Activated CD4-positive, alpha-beta T cell treated with anti-CD3 and anti-CD28 coated beads, Interleukin-2, Interleukin-4, amounts not matched to agents 100 ng/mL and 50 ng/mL, durations not matched to agents 16 hours and 8 hours (primary cell): ENCODE measurements at places on chromosomes 2 and 18.
A peak's percentile ranks its signal among the peaks of the same experiment; 100 is the strongest.

DNA sequence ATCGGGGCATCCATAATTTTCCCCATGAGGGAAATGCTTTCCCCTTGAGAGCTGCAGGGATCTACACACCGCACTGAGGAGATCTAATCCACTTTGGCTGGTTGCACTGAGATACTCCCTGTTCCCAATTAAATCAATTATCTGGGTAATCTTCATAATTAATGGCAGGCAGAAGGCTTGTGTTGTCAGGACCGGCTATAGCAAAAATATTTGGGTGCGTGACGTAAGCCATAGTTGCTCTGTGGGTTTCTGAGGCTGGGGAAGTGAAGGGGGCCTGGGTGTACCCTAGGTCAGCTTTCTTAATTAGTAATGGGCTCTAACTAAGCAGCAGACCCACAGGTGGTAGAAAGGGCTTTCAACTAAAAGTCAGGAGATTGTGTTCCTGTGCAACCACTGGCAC is 62.8 kb upstream of the UPP2 start:
- no peak for DNase-seq

- no peak for DNase-seq
These were observed 44.0 kb downstream of the GYPC start for GRCh38 chr2:126699716-126700581.

DNA sequence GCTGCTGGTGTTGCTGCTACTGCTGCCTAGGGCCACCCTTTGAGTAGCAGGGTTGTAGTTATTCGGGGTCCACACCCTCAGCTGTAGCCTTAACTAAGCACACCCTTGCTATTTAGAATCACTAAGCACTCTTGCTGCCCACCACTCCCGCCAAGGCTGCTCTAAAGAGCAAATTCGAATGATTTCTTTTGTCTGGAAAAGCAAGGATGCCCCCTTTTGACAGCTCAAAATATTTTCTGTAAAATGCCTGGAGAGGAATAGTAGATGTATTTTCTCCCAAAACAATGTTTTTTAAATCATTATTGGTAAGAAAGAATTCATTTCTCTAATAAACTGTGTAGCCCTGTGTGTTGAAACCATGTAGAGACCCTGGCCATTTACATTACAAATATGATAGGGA is 80.8 kb upstream of the PAPOLG start:
- DNase-seq = no peak

- peak; percentile 54 for DNase-seq
These were observed 1.7 kb downstream of the RBMS1 start for GRCh38 chr2:160491911-160492371.

DNA sequence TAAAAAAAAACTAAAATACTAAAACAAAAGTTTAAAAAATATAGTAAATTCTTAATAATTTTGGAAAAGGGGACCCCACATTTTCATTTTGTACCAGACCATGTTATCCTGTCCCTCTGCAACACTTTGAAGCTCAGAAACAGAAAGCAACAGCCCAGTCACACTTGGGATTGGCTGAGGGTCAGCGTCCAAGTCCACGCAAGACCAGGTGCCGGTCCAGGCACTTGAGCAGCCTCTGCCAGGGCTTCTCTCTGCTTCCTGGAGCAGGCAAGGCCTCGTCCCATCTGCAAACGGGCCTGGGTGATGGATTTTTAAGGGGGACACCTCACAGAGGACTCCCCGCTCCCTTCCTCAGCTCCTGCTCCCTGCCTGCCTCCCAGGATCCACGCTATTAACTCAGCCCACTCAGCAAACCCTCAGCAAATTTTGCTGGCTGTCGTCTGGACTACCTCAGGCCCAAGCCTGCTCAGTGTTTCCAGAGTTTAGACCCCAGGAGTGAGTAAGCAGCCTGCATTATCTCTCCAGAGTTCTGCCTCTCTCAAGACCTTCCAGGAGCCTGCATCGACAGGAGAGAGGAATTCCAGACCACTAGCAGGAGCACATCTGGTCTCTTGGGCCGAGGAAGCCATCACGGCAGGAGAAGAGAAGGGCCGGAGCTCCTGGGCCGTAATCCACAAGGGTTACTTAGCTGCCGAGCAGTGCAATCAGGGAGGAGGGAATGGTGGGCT is 88.7 kb upstream of the STPG4 start:
- DNase-seq = no peak

DNA sequence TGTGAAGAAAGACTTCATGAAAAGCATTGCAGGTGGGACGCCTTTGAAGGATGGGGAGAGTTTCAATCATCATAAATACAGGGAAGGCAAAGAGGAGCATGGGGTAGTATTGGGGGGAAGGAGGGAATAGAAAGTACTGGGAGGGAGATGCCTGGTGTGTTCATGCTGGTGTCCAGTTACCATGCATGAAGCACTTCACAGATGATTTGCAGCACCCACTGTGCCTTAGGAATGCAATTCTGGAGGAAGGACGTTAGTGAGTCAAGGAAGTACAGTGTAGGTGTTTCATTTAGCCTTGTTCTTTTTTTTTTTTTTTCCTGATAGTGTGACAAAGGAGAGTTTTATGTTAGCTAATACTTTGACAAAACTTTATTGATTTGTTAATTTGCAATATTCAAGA is 36.8 kb downstream of the ADAM23 start:
- no peak for DNase-seq

GRCh38 chr18:26549263-26550094 is 1.1 kb upstream of the KCTD1 start:
- DNase-seq = no peak

- no peak for DNase-seq
These were observed 74.2 kb upstream of the GALNT3 start for GRCh38 chr2:165868211-165868610.

DNA sequence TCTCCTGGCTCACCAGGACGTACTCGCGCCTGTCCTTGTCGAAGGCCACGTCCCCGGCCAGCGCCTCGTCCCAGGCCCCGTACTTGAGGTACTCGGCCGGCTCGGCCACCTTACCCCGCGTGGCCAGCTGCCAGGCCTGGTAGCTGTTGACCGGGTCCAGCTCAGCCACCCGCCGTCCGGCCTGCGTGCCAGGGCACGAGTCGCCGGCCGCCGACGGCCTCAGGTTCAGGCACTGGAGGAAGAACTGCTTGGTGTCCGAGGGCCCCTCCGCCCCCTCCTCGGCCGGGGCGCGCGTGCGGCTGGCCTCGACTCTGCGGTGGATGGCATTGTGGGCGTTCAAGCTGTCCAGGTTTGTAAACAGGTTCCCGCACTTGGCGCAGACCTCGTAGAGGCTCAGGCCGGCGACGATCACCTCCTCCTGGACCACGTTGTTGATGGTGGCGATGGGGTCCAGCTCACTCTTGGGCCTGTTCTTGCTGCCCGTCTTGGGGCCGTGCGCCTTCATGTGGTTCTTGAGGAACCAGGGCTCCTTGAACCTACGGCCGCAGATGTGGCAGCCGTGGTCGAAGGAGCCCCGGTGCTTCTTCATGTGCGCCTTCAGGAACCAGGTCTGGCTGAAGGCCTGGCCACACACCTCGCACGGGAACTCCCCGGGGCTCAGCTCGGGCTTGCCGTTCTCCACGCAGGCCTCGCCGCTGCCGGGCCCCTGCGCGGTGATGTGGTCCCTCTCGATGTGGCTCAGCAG is 53.2 kb downstream of the ZNF516 start:
- DNase-seq = no peak

DNA sequence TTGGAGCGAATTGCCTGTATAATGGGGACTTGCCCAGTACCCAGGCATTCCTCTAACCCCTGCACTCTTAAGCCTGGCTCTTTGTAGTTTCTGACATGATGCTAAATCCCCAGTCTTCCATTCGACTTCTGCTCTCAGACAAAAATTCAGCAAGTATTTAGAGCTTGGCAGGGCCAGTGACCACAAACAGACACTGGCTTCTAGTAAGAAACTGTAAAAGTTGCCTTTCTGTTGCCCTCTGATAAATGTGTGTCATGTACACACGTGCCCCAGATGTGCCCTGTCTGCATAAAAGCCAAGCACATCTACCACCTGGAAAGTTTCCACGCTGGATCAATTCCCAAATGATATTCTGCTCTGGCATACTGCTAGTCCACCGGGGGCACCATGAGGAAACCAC is 18.0 kb downstream of the PAX3 start:
- DNase-seq = no peak

DNA sequence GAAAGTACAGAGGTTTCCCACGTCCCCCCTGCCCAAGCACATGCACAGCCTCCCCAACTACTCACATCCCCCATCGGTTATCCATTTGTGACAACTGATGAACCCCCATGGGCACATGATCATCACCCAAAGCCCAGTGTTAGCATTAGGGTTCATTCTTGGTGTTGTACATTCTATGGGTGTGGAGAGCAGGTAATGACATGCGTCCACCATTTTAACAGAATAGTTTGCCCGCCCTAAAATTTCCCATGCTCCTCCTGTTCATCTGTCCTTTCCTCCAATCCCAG is 74.3 kb downstream of the LONRF2 start:
- DNase-seq = no peak

- DNase-seq = no peak
These were observed 461.0 kb upstream of the HNRNPA3 start for GRCh38 chr2:176751314-176752227.

DNA sequence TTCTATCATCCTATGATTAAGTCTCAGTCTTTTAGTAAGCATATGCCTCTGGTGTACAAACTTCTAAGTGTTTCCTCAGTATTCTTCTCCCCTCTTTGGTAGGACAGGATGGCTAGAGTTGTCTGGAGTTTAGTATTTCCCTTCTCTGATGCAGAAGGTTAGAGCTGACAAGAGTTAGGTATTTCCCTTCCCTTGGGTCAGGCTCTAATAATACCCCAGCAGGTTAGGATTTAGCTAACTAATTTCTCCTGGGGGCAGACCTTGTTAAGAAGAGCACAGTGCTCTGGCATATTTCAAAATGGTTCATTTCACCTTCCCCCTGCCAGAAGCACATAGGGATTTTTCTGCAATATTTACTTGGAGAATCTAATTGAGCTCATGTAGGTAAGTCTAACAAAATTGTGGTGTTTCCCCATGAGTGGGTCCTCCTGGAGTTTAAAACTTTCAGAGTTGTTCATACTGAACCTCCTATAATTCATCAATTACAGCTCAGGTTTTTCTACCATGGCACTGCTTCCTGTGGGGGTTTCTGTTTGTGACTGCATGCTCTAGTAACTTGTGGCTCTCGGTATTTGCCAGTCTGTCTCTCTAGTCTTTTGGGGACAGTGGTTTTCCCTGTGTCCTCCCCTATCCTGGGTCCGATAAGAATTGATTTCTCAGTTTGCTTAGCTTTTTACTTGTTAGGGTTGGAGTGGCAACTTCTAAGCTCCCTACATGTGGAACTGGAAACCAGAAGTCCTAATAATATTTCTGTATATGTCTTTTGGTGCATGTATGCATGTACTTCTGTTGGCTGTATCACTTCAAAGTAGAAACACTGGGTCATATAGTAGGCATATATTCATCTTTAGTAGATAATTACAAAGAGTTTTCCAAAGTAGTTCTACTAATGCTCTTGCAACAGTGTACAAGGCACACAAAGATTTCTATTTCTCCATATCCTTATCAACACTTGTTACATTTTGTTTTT is 77.7 kb downstream of the GDF7 start:
- DNase-seq = no peak

DNA sequence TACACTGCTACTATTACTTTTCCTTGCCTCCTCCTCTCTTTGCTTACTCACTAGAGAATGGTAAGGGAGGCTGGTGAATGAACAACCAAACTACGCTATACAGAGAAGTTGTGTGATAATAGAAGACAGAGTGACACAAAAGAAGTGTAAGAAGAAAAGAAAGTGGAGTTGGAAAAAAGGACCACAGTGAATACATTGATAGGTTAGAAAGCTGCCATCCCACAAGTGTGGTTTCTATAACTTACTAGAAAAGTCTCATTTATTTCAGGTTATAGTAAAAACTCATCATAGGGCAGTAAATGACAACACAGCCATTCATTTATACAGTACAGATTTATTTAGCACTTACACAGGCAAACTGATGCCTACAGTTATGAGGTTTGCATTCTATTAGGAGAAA is 77.3 kb downstream of the TTC21B start:
- DNase-seq = peak; percentile 20

DNA sequence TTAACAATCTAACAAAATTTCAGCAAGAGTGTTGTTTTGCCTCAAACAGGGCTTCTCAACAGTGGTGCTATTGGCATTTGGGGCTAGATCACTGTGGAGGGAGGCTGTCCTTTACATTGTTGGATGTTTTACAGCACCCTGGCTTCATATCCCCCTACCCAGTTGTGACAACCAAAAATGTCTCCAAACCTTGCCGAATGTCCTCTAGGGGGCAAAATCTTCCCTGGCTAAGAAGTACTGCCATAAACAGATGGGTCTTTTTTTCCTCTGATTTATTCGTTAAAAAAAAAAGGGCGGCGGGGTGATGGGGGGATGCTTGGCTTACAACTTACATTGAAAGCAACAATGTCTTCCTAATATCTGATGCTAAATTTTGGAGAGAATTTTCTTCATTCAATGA is 207.6 kb upstream of the CCDC150 start:
- no peak for DNase-seq

- no peak for DNase-seq
These were observed at the start of gene ERBB4 for GRCh38 chr2:212538305-212539071. ERBB4 (minus strand) TSS chr2:212538802; CDS start chr2:212538530, 272 bp downstream.

- no peak for DNase-seq
These were observed 45.6 kb downstream of the GPC1 start for GRCh38 chr2:240480834-240481623.

GRCh38 chr2:65231892-65232477 is 4.4 kb downstream of the ACTR2 start:
- DNase-seq = peak; percentile 55

DNA sequence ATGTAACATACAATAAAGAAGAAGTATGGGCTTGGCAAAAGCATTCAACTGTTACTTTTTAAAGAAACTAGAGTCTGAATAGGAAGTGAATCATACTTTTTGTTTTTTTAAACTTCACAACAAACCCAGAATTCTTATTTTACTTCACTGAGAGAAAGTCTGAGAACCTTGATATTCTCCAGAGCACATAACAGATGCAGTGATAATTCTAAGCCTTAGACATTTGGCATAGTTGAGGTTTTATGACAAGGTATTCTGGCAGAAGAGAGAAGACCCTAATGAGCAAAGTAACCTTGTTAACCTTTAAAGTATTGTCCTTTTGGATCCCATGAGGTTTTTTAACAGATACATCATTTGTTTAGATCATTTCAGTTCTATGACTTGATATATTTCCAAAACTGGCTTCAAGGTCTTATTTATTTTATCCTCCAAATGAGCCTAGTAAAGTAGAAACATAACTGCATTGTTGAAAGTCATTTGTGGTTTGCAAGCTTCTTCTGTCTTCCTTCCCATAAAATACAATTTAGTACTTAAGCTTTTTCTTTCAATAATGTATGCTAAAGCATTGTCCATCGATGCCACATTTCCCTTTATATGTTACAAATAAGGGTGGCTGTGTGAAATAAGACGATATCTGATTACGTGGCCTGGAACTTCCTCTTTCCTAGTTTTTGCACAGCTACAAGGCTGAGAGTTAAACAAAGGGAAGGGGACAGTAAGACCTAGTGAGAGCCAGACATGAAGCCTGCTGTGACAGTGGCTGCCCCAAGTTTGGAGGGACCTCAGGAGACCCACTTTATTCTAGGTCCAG is 86.1 kb upstream of the ITPRID2 start:
- DNase-seq = no peak

GRCh38 chr2:38174646-38175423 is 98.9 kb upstream of the CYP1B1 start:
- no peak for DNase-seq

- peak; percentile 53 for DNase-seq
These were observed 82.6 kb downstream of the MBP start for GRCh38 chr18:77049938-77050337.
